Cortex of kidney (tissue), 1 donor: ENCODE measurements at places on chromosomes 12 and 14.

DNA sequence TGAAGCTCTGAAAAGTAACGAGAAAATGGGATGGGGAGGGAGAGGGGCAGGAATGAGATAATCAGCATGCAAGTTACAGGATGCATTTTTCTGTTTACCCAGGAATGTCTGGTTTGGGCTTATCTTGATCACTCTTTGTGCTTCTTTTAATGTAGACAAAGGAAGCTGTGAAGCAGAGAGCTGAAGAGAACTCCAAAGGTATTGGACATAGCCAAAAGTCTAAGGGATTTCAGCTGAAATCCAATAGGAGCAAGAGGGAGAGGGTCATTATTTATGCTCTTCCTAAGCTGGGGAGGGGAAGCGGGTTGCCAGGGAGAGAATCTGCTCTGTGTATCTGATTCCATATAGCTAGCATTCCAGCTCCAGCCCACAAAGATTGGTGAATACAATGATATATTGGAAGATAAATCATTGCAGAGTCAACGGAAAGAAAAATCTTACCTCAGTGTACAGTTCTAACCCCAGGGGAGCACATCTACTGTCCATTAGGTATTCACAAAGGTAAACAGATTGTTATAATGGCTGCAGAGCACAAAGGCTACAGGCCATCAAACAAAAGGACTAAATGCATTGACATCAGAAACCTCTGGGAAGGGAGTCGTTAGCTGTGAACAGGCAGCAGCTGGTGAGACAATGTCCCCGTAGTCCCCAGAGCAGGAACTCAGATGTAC is 61.0 kb upstream of the PELI2 start:
- DNase-seq = no peak

GRCh38 chr12:79782172-79782900 is 91.6 kb upstream of the PAWR start:
- DNase-seq = no peak

DNA sequence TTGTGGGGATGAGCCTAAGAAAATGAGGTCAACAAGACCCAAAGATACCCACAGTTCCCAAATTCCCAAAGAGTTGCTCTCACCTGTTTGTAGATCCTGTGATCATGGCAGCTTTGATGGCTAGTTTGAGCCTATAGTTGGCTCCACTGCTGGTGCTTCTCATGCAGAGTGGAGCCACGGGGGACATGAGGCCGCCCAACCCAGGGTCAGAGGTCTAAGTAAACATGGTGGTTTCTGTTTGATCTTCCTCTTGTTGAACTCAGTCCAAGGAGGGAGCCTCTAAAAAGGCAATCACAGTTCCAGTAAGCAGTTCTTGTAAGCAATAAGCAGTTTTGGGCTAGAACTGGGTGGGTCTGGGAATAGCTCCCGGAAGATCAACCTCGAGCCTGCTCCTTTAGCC is 125.6 kb upstream of the DHRS4 start:
- DNase-seq = no peak

DNA sequence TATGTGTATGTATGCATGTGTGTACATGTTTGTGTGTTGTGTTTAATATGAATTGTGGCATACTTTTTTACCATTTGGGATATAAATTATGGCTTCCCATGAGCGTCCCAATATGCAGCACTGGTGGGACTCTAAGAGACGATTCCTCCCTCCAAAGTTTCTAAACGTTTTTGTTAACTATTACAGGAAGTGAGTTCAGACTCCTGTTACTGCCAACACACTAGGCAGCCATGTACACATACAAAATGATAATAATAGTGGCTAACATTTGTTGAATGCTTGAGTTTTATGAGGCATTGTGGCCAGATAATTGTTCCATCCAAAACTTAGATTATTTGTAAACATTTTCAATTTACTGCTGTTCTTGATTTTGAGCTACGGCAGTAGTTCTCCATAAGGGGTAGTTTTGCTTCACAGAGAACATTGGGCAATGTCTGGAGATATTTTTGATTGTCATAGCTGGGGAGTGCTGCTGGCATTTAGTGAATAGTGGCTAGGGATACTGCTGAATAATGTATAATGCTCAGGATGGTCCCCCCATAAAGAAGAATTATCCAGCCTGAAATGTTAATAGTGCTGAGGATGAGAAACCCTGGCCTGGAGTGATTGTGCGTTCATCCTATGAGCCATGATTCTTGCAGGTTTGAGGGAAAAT is 45.1 kb downstream of the ARID2 start:
- no peak for DNase-seq

DNA sequence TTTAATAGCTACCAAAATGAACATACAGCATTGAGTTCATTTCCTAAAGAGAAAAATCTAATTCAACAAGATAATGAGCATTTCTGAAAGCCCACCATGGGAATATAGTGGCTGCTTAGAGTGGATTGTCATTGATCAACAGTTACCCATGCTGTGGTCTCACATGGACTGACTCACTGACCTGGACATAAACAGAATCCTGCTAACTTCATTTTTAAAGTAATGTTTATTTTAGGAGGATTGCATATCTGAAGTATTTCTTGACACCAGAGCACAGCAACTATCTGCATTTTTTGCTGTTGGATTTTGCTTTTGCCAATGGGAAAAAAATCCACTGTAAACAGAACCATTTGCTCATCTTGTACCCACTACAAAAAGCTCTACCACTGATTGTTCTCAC is 71.7 kb downstream of the KCNC2 start:
- DNase-seq = no peak

- DNase-seq = no peak
Observed at GRCh38 chr14:59268011-59268410, 79.5 kb downstream of the DAAM1 start.

GRCh38 chr12:6082613-6083012 is 41.9 kb downstream of the VWF start:
- no peak for DNase-seq

DNA sequence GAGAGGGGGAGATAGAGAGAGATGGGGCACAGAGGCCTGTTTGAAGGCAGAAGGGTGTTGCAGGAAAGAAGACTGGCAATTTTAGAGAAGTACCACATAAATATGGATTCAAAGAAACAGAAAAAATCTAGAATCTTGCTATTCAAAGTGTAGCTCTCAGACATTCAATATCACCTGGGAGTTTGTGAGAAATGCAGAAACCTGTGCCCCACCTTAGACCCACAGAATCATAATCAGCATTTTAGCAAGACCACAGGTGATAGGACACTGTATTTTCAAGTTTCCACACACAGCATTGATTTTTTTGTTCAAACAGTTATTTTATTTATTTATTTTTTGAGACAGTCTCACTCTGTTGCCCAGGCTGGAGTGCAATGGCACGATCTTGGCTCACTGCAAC is 3.3 kb downstream of the NEDD8 start:
- no peak for DNase-seq

GRCh38 chr12:30329281-30329680 is 366.4 kb downstream of the IPO8 start:
- no peak for DNase-seq

GRCh38 chr14:75184492-75184891 is 8.1 kb upstream of the TMED10 start:
- no peak for DNase-seq

DNA sequence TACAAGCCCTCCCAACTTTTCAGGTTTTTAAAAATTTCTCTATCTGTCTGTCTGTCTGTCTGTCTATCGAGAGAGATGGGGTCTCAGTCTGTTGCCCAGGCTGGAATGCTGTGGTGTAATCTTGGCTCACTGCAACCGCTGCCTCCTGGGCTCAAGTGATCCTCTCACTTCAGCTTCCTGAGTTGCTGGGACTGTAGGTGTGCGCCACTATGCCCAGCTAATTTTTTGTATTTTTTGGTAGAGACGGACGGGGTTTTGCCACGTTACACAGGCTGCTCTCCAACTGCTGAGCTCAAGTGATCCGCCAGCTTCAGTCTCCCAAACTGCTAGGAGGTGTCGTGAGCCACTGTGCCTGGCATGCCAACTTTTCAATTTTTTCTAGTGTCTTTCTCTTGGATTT is 437.2 kb downstream of the PCNX1 start:
- no peak for DNase-seq

DNA sequence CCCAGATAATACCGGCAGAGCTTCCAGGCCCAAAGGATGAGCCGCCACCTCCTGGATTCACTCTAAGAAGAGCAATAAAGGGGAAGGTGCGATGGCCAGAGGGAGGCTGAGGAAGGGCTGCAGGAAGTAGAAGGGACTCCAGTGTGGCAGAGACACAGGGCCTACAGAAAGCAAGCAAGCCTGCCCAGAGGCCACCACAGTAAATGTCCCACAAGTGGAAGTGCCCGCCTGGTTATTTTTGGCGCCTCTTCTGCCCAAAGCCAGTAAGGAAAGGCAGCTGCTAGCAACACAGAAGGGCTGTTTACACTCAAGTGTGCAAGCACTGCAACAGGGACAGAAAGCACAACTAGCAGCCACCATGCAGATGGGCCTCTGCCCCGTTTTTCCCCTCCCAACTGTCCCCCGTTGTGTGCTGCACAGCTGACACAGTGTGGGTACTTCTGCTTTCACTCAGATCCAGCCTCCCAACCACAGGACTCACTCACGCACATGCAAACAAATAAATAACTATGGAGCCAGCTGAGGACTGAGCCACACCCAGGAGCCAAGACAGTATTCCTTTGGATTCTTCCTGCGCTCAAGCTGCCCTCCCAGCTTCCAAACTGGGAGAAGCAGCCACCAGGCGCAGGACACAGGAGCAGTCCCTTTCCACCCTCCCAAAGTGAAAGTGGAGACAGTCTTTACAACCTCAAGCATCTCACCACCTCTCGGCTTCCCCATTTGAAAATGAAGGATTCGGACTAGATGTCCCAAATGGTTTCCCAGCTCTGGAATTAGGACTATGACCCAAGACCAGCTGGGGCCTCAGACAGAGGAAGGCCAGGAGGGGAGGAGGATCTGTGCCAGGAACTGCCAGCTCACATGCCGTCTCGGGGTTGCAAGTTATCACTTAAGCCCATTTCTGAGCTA is 40.0 kb upstream of the PNMA1 start:
- no peak for DNase-seq

DNA sequence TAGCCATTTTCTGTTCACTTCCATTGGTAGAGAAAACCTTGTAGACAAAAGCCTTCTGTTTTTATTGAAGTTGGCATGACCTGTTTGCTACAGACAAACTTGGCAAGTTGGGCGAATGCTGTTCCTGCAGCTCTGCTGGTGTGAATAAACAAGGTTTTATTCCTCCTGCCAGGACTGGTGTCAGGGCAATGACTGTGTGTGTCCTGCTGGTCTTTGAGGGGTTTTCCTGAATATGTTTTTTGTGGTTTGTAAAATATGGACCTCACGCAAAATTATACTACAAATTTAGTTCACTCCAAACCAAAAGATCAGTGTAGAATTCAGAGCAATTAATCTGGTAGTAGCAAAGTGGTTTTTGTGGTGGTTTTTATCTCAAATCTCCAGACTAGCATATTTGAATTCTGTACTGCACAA is 140.8 kb downstream of the ERC1 start:
- no peak for DNase-seq

- no peak for DNase-seq
Observed at GRCh38 chr12:120089796-120090195, 26.8 kb downstream of the RAB35 start.

- no peak for DNase-seq
Observed at GRCh38 chr14:65321370-65321875, 91.1 kb upstream of the FUT8 start.

DNA sequence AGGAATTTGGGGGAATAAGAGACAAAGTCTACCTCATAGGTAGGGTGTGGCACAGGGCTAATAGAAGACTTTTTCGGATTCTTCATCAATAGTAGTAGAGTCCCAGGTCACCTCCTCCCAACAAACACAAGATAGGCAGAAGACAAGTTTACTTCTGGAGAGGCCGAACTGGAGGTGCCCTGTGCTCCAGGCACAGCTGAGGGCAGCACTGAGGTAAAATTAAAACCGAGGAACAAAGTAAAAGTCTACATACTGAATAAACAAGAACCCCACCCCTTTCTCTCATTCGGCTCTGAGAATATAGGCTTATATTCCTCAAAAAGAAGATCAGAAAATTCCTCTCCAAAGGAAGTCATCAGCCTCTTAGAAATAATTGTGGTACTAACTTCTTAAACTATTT is 161.5 kb downstream of the SEC23A start:
- DNase-seq = no peak

DNA sequence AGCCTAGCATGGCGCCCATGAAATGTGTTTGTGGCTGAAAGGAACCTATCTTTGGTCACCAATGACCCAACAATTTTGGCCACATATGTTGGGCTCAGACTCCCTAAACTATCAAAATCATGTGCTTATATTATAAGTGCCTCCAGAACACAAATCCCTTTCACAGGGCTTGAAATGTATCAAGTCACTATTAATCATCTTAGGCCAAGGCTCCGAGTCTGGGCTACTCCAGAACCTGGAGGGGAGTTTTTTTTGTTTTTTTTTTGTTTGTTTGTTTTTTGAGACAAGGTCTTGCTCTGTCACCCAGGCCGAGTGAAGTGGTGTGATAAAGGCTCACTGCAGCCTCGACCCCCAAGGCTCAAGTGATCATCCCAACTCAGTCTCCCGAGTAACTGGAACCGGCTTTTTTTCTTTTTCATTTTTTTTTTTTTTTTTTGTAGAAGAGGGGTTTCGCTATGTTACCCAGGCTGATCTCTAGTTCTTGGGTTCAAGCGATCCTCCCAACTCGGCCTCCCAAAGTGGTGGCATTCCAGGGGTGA is 989 bp upstream of the DRAM1 start:
- no peak for DNase-seq

DNA sequence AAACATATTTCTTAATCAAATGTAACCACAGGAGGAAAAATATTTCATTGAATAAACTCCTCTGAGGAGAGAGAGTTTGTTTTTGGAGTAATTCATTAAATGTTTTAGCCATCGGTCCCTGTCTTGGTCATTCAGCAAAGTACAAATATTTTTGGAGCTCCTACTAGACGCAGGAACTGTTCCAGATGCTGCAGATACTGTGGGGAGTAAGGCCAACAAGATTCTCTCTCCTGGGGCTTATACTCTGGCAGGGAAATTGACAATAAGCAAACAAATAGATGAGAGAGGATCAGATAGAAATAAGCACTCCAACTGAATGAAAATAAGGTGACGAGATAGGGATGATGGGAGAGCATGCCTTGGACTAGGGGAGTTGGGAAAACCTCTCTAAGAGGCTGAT is 264.1 kb downstream of the TTC8 start:
- DNase-seq = no peak

DNA sequence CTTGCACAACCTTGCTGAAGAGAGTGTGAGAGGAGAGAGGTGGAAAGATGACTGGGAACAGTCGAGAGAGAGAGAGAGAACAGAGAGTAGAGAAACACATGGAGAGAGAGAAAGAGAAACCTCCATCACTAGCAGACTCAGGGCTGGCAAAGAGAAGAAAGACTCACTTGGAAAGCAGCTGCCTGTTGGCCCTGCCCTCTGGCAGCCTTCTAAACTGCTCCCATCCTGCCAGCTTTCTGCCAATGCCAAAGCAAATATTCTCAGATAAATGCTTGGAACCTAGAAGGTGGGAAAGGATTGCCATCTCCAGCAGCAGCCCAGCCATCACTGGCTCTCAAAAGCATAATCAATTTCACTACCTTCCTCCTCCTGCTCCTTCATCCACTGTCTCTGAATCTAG is 107.9 kb upstream of the WSCD2 start:
- DNase-seq = no peak

DNA sequence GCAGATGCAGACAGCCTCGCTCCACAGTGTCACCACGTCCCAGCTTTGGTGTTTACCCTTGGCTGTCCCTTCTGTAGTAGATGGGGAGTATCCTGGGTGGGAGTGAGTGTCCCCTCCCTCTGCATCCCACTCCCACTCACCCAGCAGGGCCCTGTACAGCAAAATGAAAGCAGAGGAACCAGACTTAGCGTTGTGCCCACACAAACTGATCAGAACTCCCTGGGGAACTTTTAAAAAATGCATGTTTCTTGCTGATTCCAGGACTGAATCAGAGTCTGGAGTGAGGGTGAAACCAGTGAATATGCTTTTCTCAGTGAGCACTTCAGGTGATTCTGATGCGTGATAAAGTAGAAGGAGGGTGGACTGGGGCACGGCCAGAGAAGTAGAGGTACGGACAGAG is 2.9 kb downstream of the ACVRL1 start:
- DNase-seq = no peak
